ENCODE measurements at places on chromosomes 5 and 9. TPM values are rescaled to one million over a fixed set of nuclear protein-coding genes. Genes with fewer than 3 reads are reported as not detected.

DNA sequence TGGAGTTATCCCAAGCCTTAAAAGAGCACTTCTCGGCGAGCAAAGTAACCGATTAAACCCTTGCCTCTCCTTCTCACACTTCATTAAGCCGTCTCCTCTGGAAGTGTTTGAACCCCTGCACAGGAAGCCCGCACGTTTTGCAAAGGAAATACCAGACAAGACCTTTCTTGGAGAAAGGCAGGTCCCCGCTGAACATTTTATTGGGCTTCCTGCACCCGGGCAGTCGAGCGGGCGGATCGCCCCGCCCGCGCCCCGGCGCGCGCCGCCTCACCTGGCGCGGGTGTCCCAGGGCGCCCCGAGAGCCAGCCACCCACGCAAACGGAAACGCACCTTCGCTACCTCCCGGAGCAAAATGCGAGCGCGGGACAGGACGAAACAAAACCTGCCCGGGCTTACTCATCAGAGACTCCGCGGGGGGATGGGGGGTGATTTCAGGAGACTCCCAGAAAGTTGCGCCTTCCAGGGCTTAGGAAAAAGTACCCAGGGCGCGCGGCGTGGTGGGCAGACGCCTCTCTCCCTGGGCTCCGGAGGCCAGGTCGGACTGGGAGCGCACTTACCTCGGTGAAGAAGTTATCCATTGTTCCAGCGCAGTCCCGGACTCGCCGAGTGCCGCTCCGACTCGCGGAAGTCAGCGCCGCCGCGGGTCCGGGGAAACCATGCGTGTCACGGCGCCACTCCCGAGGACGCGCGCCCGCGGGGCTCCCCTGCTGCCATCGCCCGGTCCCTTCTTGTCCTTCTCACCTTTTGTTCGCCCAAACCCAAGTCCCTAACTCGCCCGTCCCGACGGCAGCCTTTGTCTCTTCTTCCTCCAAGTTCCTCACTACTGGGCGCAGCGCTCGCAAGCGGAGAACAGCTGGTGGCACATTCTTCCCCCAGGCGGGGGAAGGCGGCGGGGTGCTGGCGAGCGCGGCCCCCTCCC, 598 bp downstream of the MYO10 start:
- no peak for DNase-seq

DNA sequence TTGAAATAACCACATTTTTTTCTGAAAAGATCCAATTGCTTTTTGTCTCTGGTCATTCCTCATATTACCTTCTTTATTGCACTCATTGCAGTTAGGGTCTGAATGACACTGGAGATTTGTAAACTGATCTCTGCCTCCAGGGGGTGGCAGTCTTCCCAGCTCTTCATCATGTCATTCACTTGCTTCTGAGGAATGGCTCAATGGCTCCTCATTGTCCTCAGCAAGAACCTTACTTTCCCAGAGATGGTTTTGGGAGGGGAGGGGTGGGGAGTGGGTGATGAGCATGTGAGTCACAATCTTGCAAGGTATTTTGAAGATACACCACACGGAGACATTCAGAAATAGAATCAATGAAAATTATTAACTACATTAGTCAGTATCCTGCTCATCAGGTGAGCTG, 159.8 kb upstream of the GAS1 start:
- no peak for DNase-seq

- no peak for DNase-seq
Observed at GRCh38 chr5:81696418-81697397, 54.2 kb downstream of the SSBP2 start.

DNA sequence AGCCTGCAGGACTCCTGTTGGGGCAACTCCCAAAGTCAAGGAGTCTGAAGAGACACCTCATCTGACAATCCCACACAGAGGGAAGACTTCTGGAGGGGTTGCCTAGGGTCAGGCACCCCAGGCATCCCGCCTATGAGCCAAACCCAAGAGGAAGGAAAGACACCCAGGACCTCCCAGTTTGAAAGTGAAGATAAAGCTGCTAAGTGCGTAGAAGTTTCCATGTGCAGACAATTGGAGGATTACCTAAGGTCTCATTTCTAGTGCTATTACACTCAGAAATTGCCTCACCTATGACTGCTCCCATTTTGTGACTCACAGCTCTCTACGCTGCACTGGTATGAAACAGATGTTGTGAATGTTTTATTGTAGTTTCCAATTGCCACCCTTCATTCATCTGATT, 322.9 kb downstream of the SLIT3 start:
- DNase-seq = no peak

GRCh38 chr5:135073761-135074345, 39.8 kb upstream of the PITX1 start:
- no peak for DNase-seq

DNA sequence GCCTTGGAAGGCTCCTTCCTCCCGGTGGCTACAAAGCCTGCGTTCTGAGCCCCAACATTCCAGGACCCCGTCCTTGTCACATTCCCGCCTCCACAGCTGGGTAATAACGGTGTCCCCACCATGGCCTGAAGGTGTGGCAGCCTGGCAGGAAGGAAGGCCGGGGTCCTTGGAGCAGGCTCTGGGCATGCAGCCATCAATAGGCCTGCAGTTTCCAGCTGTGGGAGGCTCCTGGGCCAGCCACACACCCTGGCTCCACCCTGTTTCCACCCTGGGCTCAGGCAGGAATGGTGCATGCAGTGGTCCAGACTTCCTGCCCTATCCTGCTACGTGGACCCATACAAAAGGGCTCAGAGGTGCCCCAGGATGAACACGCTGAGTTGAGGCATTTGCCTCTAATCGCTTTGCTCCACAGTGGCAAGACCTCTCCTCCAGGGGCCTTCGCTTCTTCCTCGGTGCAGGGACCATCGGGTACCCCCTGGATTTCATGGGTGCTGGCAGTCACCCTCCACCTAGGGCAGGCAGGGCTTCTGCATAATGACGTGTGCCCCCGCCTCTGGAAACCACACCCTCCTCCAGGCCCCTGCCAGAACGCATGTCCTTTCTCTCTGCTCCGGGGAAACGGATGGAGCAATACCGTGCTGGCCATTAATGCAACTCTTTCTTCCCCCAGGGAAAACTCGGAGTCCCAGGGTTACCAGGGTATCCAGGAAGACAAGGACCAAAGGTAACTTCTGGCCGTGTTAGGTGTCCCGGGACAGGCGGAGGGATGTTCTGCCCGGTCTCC, 95.1 kb upstream of the FCN2 start:
- no peak for DNase-seq

- DNase-seq = no peak
Observed at GRCh38 chr5:114327474-114327873, 34.4 kb upstream of the KCNN2 start.

MCIDAS gene
- total RNA-seq = not detected

TNFSF8 gene
- 6.0 TPM for total RNA-seq

ZNF346 gene
- total RNA-seq = 21.6 TPM

ZNF474 gene
- not detected for total RNA-seq

PCDHA2 gene
- total RNA-seq = not detected

DNAI1 gene
- total RNA-seq = not detected

PLAC8L1 gene
- 0.45 TPM for total RNA-seq

Measured in natural killer cell (primary cell).